Activated CD4-positive, alpha-beta T cell treated with anti-CD3 and anti-CD28 coated beads, Interleukin-2, amount 50 U/mL, for 24 hours (primary cell): ENCODE measurements at places on chromosomes 1 and 21.
A peak's percentile ranks its signal among the peaks of the same experiment; 100 is the strongest.

- no peak for DNase-seq
These were observed 16.8 kb downstream of the TNFSF4 start for GRCh38 chr1:173190101-173190936.

DNA sequence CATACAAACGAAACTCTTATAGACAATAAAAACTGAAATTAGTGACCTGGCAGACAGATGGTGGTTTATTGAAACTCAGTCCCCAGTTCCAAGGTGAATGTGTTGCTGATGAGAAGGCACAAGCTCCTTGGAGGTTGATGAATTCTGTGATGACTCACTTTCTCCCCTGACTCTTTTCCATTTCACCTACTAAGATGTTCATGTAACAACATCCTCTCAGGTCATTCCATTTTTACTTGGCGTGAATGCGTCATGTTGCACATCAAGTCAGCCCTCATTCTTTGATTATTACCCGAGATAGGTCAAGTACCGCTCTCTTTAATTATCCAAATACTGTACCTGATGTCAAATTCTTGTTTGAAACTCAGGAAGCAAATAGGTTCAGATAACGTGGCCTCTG, 10.1 kb upstream of the IL10RB start:
- peak; percentile 64 for DNase-seq

DNA sequence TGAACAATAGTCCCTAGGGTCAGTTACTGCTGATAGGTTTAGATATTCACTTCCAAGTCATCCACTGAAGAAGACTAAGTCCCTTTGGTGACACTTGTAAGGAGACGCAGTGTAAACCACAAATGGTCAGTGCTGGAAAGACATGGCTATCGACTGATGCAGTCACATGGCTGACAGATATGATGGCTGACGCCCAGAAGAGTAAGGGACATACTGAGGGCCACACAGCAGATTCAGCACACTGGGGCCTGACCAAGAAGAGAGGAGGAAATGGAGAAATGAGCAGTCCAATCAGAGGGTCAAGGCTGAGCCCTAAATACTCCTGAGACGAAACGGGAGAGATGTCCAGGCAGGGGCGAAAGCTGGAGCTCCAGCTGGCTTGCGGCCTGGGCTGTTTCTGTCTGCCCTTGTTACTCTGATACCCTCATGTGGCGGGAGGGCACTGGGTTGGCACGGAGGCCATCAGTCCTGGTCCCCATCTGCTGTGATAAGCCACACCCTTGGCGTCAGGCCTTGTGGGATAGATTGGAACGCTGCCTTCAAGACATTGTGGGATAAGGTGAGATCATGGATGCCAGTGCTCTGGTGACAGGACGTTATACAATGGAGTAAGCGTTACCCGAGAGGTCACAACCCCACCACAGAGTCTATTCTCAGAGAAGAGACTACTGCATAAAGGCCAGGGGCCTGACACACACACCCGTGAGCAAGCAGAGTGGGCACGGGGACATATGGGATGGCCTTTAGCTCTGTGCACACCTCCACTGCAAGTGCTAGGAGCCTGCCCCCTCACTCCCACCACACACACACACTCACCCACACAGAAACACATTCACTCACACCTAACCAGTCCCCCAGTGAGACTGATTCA, 158.4 kb downstream of the TRABD2B start:
- DNase-seq: no peak

DNA sequence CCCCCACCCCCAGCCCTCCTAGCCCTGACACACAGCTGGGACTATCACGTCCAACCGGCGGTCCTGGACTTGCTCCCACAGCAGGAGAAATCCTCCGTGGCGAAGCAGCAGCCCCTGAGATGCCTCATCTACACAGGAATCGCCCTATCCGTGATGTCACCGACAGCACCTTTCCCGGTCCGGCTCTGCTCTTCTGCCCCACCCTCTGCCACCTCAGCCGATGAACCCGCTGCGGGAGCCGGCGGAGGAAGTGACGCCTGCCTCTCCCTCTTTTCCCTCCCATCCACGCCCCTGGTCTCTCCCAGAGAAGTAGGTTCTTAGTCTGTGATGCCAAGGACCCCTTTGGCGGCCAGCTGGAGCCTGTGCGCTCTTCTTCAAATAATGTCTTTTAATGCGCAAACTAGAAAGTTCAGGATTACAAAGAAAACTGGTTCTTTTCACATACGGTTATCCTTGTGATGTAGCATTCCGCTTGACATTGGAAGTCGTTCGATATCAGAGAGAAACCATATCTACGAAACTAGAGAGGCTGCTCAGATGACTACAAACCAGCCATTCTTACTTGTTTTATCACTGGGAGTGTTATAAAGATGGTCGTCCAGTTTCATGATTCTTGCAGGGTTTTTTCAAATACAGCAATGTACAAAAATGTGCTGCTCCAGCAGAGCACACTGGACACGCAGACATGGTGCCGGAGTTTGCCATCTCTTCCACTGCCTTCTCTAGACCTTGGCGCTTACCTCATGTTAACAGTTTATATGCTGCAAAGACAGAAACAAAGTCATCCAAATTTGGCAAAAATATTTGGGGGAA, 120.3 kb downstream of the PPIAL4G start:
- peak; percentile 56 for DNase-seq

DNA sequence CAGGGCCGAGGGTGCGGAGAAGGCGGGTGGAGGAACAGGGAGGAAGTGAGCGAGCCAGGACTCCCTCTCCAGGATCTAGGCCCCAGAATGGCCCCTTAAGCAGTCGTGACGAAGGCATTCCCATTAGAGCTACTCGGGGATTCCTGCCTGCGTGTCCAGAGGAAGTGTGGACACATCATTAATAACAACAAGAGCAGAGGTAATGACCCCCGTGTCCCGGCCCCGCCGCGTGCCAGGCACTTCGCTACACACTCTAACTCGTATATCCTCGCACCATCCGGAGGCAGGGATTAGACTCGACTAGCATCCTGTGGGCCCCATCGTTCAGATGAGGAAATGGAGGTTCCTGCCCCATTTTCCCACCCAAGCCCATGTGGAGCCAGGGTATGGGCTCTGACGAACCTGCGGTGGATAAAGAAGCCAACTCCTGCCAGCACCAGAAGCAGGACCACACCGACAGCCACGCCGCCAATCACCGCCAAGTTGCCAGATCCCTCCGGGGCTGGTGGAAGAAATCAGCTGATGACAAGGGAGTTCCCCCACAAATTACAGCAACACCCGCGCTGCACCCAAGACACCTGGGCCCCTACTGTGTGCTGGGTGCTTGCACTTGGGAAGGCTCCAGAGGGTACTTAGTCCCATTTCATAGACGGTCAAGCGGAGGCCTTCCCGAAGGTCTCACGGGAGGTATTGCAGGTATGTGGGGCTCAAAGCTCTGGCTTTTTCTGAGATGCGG, 21.6 kb downstream of the EPHA2 start:
- DNase-seq: no peak

DNA sequence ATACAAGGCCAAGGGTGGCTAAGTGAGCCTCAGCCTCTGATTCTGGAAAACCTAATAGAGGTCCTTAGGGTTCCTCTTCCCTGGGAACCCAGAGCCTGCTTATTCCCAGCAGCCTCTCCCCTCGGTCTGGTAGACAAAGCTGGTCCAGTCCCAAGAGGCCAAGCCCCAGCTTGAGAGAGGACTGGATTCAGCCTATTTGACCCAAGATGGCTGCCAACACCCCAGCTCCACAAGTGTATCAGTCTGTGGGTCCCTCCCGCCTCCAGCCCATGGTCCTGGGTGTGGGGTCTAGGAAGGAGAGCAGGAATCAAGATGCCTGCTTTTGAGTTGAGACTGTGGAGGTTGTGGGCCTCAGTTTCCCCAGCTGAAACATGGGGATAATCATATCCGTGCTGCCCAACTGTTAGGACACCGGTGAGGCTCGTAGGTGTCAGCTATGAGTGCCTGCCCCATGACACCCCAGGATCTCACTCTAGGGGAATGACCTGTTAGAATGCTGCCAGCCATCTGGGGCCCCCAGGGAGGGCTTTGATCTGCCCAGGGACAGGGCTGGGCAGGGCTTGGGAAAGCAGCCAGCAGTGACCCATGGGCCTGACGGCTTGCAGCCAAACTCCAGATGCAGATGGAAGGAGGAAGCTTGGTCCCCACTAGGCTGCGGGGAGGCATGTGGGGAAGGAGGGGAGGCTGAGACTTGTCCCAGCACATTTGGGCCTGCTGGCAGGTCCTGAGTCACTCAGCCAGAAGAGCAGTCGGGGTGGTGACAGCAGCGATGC, 45.4 kb downstream of the NUAK2 start:
- DNase-seq: no peak

GRCh38 chr1:198711837-198712236, 73.0 kb downstream of the PTPRC start:
- no peak for DNase-seq

DNA sequence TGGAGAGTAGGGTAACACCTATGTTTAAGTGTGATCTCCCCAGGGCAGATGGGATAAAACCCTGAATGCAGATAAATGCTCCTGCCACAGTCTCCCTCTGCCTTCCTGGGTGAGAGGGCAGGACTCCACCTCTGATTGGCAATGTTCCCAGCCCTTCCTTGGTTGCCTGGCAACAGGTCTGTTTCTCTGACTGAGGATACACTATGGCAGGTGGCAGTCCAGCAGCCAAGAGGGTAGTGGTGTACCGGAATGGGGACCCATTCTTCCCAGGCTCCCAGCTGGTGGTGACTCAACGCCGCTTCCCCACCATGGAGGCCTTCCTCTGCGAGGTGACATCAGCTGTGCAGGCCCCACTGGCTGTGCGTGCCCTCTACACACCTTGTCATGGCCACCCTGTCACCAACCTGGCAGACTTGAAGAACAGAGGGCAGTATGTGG, at the start of gene DCDC2B:
TSS of gene DCDC2B (plus strand) at position 199 of the 438 bp plus-strand sequence. CDS start at position 204, 5 bp downstream.
- DNase-seq: no peak

GRCh38 chr1:235739631-235740030, 90.0 kb upstream of the GNG4 start:
- no peak for DNase-seq

DNA sequence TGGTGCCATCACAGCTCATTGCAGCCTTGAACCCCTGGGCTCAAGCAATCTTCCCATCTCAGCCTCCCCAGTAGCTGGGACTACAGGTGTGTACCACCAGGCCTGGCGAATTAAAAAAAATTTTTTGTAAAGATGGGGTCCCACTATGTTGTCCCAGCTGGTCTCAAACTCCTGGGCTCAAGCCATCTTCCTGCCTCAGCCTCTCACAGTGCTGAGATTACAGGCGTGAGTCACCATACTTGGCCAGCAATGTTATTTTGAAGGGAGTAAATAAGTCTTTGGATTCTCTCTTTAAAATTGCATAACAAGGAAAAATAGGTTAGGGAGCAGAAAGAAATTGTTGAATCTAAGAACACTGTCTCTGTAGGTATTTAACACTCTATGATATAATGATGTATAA, 111.3 kb downstream of the RPS6KC1 start:
- no peak for DNase-seq

DNA sequence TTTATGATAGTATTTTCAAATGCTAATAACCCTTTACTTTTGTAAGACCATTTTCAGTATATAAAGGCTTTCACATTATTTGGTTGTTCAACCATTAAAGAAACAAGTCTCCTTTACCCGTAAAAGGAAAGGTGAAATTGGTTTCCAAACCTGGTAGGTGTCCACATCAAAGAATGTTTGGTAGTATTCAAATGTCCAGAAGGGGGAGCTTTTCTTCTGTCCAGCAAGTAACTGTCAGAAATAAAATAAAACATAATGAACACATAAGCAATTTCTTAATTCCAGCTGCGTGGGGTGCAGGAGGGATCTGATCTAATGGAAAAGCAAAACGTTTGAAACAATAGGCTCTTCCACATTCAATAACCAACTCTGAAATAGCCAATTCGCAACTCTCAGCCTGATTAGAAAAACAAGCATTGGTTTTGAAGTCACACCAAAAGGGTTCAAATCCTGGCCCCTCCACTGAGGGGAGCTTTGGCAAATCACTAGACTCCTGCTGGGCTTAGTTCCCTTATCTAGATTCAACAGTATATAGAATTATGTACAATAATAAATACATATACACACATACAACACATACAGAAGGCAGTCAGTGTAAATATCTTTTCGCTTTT, 11.0 kb downstream of the YIPF1 start:
- DNase-seq: no peak

DNA sequence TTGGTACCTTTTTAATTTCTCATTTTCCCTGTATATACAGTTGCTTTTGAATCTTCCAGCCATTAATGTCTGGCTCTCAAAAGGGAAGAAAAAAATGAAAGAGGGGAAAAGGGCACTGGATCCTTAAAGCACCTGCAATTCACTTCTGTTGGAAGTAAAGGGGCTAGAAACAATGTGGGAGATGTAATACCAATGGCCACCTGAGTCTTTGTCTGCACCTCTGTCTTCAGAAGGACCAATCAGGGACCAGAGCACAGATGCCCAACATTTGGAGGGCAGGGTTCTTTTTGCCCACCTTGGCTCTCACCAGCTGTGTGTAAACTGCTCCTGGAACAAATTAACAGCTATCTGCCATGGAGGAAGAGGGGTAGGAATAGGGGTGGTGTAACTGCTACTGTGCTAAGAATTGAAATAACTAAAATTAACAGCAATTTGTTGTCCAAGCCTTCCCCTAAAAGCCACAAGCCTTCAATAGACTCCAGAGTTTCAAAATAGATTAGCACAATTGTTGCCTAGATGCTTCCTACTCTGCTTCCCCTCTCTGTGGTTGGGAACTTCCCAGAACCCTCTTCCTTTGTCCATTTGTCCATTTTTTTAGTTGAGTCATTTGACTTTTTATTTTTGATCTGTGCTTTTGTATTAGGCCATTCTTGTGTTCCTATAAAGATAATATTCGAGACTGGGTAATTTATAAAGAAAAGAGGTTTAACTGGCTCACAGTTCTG, 11.5 kb upstream of the LRRC8B start:
- no peak for DNase-seq

DNA sequence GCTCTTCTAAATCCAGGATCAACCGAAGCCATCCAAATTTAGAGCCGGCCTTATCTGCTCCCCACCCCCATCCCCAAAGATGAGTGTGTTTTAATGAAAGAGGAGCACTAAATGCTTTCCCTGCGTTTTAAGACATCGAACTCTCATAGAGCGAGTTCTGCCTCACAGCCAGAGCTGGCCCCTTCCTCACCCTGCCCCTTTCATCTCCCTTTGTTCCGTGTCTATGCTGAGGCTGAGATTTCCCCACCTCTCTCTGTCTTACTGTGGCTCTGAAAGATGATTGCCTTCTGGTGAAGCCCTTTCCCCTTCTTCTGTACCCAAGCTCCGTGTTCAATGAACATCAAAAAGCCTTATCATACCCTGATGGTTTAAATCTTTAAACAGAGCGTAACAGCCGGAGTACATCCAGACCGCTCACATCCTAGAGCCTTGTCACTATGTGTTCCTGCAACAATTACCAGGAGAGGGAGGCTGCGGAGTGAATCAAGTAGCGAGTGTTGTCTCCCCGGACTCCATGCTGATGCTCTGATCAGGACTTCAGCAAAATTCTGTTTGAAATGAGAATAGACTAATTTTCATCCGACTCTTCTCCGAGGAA, 110.1 kb downstream of the ZNF326 start:
- no peak for DNase-seq

GRCh38 chr1:6163973-6164617, 16.0 kb downstream of the CHD5 start:
- DNase-seq: no peak

GRCh38 chr1:1144122-1144842, 28.4 kb upstream of the C1orf159 start:
- DNase-seq: peak; percentile 38

GRCh38 chr1:109838838-109839240, 71.8 kb upstream of the CSF1 start:
- DNase-seq: no peak
